ENCODE measurements at places on chromosomes 5 and 9.
A peak's percentile ranks its signal among the peaks of the same experiment; 100 is the strongest.

DNA sequence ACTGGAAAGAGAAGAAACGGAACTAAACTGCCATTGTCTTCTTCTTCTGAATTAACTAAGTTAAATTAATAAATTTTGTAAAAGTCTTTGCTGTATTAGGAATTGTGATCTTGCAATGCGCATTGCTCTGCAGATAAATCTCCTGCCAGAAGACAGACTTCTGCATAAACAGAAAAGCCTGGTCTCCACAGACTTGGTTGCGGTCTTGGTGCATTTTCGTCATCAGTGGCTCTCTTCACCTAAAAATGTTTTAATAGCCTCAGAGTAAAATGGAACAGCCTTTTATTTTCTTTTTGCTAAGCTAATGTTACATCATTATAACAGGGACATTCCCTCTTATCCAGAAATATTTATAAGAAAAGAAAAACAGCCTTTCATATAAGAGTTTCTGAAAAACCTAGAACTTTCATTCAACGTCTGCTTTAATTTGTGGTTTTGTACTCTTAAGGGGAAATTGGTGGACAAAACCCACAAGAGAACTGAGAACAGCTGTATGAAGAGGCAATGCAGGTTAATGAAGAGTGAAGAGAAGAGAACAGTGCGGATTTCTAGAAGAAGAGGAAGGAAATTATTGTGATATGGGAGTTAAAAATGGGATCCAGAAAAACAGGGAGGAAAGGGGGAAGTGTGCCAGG lies 10.1 kb downstream of the IFNA5 start:
- no peak for DNase-seq

DNA sequence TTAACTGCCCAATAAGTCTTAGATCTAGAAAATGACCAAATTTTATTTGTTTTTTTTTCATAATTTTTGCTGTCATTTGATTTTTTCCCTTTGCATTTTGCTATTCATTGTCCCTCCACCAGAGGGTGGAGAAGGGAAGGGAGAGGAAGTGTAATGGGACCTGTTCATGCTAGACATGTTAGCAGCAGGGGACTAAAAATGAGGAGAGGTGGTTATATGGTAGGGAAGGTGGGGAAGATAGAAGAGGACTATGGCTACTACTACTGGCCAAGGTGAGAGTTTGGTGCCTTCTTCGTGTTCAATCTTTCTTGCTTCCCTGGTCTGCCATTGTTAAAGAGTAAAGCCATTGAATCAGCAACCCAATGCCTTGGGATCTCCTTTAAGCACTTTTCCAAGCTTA lies 6.4 kb downstream of the GRIA1 start:
- peak; percentile 58 for DNase-seq

DNA sequence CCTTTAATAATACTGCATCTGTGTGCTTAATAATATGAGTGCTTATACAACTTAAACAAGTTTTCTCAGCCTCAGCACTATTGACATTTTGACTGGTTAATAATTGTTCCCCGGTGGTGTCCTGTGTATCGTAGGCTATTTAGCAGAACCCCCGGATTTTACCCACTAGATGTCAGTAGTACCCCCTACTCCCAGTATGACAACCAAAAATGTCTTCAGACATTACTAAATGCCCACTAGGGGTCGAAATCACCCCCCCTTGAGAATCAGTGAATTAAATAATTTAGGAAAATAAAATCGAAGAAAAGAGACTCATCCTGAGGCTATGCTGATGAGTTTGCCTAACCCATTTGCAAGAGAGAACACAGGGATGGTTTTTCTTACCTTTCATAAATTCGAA lies 166.3 kb downstream of the ATP10B start:
- no peak for DNase-seq

GRCh38 chr5:17090839-17091238 lies 126.6 kb upstream of the BASP1 start:
- no peak for DNase-seq

DNA sequence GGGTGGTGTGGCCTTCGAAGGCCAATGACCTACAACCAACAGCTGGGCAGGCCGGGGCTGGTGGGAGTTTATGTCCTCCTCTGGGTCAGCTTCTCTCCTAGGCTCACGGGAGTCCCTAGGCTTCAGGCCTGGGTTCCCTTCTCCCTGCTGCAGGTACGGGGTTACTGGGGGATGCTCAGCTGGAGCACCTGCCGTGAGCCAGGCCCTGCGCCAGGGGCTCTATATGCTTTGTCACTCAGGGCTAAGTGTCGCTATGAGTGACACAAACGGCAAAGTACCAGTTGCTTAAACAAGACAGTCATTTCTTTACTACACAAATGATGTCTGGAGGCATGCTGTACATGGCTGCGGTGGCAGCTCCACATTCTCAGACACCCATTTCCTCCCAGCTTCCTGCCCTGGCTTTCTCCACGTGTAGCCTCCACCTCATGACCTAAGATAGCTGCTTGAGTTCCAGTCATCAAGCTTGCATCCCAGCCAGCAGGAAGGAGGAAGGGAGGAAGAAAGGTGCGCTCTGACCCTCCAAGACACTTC lies 22.5 kb upstream of the NINJ1 start:
- peak; percentile 27 for DNase-seq

DNA sequence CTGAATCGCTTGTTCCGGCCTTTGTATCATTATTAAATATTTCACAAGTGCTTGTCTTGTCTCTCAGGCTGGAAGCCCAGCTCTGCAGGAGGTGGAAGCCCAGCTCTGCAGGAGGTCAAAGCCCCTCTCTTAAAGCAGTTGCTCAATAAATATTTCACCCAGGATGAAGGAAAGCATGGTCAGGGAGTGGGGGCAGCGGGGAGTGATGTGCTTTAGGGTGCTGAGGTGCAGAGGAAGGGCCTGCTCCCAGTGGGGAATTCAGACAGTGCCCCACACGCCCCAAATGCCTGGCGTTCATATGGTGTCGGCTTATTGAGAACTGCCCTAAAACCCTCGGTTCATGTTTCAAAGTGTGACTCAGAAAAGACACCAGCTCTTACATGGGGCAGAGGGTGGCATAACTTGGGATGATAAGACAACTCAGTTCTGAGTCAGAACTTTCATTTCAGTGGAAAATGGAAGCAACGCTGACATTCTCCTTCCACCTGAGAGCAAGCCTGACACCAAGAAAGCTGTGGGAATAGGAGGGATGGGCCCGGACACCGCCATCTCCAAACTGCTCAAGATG lies 114.3 kb upstream of the DAP start:
- DNase-seq: no peak

GRCh38 chr9:93397661-93398373 lies 53.7 kb upstream of the FAM120A start:
- DNase-seq: no peak

Measured in kidney capillary endothelial cell (primary cell).